ENCODE measurements at places on chromosomes 5 and 9.

DNA sequence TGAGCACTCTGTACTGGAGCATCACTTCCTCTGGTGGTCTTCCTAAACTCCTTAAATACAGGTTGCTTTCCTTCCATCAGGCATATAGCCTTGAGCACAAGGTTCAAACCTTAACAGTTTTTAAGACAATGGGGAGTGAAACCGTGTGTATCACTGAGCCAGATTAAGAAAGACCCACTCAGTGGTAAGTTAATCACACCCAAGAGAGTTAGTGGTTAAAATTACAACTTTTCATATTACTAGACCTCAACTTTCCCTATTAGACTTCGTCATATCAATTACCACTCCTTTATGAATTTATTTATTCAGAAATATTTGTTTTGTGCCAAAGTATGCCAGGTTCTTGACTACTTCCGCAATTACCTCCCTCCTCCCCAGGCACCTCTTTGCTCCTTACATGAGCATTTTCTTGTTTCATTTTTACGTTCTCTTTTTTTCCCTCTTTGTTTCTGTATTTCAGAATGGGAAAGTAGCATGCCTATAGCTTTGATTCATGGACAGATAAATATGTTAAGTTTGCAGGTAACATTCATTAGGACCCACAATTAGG, 351.0 kb downstream of the KIAA0825 start:
- no peak for DNase-seq

GRCh38 chr9:92973700-92974099, 26.4 kb downstream of the FGD3 start:
- DNase-seq, result no peak

- DNase-seq, result no peak
Measured at GRCh38 chr9:6218099-6218502, 2.5 kb downstream of the IL33 start.

GRCh38 chr9:128026773-128027541, 40.2 kb downstream of the NAIF1 start:
- no peak for DNase-seq

DNA sequence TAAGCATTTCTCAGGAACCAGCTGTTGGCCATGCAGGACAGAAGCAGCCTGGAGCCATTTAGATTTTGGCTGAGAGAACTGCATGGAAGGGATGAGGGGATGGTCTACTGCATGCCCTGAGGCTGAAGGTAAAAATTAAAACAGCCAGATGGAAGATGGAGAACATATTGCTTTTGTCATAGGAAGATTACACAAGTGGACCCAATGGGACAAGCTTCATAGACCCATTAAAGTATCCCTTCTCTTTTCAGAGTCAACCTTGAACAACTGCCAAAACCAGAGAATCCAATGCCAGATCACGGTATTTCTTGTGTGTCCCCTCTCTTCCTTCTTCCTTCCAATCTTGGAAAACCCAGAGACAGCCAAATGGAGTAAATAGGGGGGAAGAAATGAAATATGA, 253.4 kb downstream of the NR2F1-AS1 start:
- no peak for DNase-seq

GRCh38 chr9:26324786-26325443, 567.7 kb downstream of the CAAP1 start:
- DNase-seq, result no peak

GRCh38 chr5:38582293-38582974, 26.0 kb upstream of the LIFR start:
- DNase-seq, result no peak

- DNase-seq, result no peak
Measured at GRCh38 chr9:133945314-133945975, 46.7 kb downstream of the VAV2 start.

DNA sequence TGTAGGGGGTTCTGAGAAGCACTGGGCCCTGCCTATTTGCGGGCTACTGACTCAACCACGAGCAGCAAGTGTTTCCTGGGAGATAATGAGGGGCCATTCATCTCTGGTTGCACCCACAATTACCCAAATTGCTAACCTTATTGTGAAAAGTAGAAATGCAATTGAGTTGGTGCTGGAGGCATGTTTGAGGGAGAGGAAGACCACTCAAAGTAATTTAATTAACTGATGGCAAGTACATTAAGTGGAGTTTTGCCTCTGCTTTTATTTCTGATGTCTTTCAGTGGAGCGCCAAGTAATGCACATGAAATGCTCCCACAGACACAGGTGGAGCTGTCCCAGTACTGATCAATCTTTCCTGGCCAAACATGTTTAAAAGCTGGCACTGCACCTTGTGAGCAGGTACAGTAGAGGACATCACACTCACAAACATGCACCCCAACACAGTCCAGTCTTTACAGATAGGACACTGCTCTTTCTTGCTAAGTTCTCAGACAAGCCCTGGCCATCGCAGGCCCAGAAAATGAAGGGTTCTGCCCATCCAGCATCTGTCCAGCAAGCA, 195.4 kb downstream of the HSPA4 start:
- DNase-seq, result no peak

GRCh38 chr5:149969181-149969930, 8.8 kb downstream of the SLC26A2 start:
- no peak for DNase-seq

DNA sequence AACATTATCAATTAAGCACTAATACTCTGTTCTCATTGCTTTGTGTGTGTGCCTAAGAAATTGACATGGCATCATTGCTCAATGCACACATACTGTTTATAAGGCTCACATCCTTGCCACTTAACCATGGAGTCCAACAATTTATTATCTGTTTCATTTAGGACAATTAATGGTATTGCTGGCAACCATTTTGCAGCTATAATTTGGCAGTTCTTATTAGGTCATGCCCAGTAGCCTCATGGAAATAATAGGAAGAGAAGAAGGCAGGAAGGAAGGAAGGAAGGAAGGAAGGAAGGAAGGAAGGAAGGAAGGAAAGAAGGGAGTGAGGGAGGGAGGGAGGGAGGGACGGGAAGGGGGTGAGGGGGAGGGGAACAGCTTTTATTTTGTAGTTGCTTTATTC, 285.5 kb upstream of the SLC24A2 start:
- no peak for DNase-seq

- DNase-seq, result peak; percentile 4
Measured at GRCh38 chr5:170183816-170184687, 48.7 kb upstream of the C5orf58 start.

GRCh38 chr5:133428072-133428660, 184.2 kb downstream of the FSTL4 start:
- no peak for DNase-seq

DNA sequence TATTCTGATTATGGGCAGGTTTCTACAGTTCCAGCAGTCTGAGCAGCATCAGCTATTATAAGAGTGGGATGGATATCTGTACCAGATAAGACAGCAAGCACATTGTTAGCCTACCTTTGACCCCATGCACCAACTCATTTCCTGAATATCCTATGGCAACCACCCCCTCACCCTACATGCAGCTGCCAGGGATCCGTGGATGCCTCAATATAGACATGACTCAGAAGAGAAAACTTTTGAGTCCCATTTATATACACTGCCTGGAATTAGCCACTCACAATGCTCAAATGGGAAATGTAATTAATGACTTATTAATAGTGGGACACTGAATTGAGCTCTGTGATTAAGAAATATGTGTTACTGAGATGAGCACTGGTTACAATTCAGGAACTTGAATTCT, 124.4 kb downstream of the SSBP2 start:
- no peak for DNase-seq

- DNase-seq, result no peak
Measured at GRCh38 chr5:158868546-158868945, 231.2 kb downstream of the EBF1 start.

- no peak for DNase-seq
Measured at GRCh38 chr5:133990396-133990795, 14.4 kb downstream of the VDAC1 start.

- DNase-seq, result no peak
Measured at GRCh38 chr5:56822981-56823380, 7.6 kb downstream of the MAP3K1 start.

DNA sequence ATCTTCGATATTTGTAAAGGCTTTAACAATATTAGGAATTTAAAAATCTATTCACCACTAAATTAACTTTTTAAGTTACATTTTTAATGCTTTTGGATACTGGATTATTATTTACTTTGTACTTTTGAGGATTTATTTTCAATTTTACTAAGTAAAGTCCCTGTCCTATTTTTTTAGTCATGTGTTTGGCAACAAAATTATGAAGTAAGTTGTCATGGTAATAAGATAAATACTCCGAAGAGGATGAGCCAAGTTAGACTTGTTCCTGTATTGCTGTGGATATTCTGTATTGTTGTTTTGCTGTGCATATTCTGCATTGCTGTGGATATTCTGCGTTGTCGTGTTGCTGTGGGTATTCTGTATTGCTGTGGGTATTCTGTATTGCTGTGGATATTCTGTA, 210.1 kb downstream of the MTRR start:
- DNase-seq, result no peak

DNA sequence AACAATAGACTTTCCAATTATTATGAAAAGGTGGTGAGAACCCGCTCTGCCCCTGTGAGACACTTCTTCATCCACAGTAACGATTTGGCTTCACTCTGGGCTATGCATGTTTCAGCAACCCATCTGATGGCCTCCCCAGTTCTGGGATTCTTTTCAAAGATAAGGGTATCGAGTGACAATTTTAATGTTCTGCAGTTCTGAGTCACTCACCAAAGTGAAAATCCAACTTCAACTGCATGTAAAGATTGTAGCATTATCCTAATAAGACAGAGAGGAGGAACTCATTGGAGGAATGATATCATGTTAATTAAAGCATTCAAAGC, 1078.3 kb upstream of the SEMA6A start:
- no peak for DNase-seq

GRCh38 chr5:122201365-122201764, 72.0 kb downstream of the ZNF474 start:
- DNase-seq, result no peak

GRCh38 chr5:163506726-163507125, 1.3 kb downstream of the MAT2B start:
- no peak for DNase-seq

DNA sequence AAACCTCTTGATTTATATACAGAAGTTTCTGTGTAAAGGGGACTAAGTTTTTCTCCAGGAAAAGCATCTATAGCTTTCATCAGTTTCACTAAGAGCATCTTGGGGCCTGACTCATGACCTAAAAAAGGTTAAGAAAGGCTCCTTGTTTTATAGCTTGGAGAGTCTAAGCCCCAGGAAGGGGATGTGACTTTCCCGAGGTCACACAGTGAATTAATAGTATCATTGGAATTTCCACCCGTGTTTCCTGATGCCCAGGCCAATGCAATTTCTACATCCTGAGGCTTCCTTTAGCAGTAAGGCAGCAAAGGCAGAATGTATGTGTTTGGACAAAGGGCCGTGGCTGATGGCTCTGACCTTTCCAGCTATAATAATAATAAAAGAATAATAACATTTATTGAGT, 8.6 kb downstream of the MORN5 start:
- no peak for DNase-seq

DNA sequence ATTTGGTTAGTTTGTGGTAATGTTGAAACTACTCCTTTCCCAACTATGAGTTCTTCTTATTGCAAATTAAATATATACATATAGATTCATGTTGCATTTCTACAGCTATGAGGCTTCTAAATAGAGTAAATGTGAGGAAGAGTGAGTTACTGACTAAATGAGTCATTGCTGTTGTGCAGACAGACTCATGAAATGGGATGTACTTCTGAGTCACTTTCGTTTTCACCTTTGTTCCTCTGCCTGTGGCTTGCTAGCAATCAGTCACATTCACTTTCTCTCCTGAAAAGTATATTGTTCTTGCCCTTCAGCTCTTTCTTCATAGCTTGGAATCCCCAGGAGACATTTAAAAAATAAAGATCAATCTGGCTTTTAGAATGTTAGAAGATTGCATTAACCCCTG, 295.5 kb upstream of the SMC2 start:
- no peak for DNase-seq

Measured in stimulated activated CD8-positive, alpha-beta memory T cell treated with anti-CD3 and anti-CD28 coated beads, Interleukin-7, amount 100 ng/mL, for 24 hours (primary cell).